ENCODE measurements at places on chromosomes 7 and 10.

DNA sequence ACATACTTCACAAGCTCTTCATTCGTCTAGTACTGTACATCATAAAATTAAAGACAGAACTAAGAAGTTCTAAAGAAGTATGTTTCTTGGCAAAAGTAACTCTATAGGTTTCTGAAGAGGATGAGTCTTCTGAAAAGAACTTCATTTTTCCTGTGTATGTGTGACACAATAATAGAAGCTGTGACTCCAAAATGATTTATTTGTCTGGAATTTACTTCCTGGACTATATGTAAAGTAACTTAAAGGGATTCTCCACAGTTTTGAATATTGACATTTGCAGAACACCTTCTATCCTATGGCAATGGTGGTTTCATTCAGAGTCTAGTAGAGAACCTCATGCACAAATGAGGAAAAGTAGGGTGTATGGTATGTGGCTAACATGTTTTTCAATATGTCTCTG, 19.8 kb upstream of the CLDN12 start:
- no peak for DNase-seq

DNA sequence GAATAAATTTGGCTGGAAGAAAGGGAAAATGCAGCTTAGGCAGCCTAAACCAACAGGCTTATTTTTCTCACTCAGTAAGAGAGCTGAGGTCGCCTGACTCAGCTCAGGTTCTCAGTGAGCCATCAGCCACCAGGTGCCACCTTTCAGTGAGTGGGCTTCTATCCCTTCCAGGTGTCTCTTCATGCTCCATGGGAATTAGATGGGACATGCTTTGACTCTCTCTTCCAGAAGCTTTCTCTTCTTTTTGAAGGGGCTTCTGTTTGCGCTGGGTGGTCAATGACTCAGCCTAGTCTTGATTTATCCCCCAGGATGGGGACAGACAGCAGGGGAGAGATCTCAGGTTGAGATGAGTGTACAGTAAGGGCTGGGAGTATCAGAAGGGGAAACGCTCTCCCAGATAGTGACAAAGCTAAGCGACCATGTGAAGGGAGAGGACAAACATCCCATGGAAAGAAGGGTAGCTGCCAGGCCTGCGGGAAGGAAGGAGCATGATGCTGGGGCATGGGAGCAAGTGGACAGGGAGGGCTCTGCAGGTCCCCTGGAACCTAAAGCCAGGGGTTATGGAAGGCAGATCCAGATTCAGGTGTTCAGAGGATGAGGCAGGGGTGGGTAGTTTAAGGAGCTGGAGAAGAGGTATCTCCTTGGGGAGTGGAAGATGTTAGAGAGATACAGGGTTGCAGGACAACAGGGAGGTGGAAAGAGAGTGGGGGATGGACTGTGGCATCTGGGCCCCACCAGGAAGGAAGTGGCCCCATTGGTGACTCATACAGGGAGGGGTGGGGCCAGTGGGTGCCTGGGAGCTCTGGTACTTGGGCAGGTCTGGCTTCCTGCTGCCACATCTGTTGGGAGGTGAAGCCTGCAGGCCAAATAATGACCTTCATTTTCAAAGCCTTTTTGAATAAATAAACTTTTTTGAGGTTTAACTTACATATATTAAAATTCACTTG, 32.5 kb downstream of the OGDH start:
- peak; percentile 81 for DNase-seq

GRCh38 chr7:96322373-96322695, 436 bp upstream of the SLC25A13 start:
- no peak for DNase-seq

GRCh38 chr10:99008054-99008453, 227.6 kb downstream of the HPSE2 start:
- DNase-seq = no peak

DNA sequence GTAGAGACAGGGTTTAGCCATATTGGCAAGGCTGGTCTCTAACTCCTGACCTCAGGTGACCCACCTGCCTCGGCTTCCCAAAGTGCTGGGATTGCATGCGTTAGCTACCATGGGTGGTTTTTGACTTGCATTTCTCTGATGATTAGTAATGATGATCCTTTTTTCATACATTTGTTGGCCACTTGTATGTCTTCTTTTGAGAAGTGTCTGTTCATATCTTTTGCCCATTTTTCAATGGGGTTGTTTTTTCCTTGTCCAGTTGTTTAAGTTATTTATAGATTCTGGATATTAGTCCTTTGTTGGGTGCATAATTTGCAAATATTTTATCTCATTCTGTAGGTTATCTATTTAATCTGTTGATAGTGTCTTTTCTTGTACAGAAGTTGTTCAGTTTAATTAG, 4.3 kb upstream of the OR13A1 start:
- no peak for DNase-seq

DNA sequence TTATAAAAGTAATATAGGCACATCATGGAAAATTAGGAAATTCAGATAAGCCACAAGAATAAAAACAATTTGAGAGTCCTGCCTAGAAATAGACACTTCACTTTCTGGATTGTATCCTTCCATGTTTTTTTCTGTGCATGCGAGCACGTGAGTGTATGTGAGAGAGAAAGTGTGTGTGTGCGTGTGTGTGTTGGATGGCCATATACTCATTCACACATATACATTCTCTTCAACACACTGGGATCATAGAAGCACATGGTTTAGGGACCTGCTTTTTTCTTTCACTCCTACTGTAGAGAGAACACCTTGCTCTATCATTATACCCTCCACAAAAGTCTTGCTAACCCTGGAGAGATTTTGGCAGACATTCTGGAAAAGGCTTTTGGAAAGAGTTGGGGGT, 7.5 kb downstream of the FFAR4 start:
- DNase-seq = no peak

DNA sequence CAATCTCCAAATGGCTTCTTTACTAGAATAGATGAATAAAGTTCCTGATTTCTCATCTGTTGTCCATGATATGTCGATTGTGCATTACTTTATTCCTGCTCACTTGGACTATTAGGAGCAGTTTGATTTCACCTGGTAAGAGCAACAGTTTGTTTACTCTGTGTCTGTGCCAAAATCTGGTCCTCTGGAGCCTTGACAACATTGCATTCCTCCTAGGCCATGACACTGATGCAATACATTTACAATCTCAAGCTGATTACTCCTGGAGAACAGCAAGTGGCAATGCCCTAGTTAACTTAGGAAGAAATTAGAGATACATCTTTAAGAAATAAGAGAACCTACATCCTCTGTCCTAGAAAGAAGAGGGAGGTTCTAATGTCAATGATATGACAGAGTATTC, 71.8 kb downstream of the SGCE start:
- no peak for DNase-seq

- no peak for DNase-seq
These were observed 105.6 kb downstream of the APBB1IP start for GRCh38 chr10:26543567-26544306.

- DNase-seq = no peak
These were observed 112.1 kb upstream of the AFAP1L2 start for GRCh38 chr10:114516356-114516755.

- no peak for DNase-seq
These were observed 49.0 kb downstream of the PRR15 start for GRCh38 chr7:29612596-29612995.

DNA sequence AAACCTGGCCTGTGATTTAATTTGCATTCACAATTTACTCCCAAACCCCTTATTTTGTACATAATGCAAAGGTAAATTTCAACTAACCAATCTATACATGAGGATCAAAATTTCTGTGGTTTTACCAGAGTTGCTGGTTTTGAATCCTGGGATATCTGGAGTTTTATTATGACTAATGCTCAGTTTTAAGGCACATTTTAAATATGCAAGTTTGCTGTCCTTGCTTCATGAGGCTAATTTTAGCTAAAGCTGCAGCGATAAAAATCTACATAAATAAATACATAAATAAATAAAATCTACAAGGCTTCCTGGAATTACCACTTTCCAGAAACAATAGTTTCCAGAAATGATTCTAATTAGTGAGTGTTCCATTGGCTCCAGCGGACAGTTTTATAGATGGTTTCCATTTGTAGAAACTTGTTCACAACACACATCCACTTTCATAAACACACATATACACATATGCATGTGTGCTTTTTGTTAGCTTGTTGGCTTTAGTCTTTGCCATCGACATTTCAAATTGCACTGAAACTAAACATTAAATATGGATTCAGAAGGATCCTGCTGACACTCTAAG, 339.5 kb upstream of the NRP1 start:
- no peak for DNase-seq

- no peak for DNase-seq
These were observed 24.1 kb downstream of the PDSS1 start for GRCh38 chr10:26721561-26721960.

- peak; percentile 90 for DNase-seq
These were observed 204.9 kb downstream of the DOCK4 start for GRCh38 chr7:112001091-112001826.

GRCh38 chr10:93436591-93437085, 45.5 kb downstream of the MYOF start:
- peak; percentile 57 for DNase-seq

GRCh38 chr10:71878327-71879034, 27.4 kb upstream of the PSAP start:
- peak; percentile 66 for DNase-seq

- DNase-seq = peak; percentile 16
These were observed 191.0 kb downstream of the ZEB1 start for GRCh38 chr10:31509989-31510388.

DNA sequence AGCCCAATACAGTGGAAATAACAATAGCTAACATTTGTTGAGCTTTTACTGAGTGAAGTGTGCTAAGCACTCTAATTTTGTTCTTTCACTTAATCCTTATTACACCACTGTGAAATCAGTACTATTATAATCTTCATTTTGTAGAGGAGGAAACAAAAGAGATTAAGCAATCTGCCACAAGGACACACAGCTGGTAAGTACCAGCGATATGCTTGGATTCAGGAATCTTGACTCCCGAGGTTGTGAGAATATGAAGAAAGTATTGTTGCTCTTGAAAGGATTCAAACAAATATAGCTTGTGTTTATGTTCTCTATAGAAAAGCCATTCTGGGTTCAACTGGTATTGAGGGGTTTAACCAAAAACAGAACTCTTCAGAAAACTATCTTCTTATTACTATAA, 93.7 kb upstream of the HECTD2 start:
- DNase-seq = no peak

DNA sequence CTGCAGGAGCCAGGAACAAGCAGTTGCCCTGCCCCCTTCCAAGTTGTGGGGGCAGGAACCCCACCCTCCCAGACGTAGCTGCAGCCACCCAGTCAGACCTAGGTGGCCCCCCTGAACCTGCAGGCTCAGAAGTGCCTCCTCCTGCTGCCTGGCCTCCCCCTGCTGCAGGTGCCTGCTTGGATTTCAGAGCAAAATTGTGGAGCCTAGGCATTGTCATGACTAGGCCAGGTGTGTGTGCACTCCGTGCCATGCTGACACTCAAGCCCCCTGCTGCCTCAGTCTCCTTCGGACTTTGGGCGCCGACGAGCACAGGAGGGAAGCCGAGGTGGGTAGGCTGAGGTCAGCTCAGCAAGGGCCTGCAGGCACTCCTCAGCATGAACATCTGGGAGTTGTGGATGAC, 733.9 kb upstream of the ZWINT start:
- DNase-seq = no peak

All from inflammatory macrophage treated with lipopolysaccharide for 1 hour (primary cell).